Activated CD8-positive, alpha-beta T cell treated with anti-CD3 and anti-CD28 coated beads, Interleukin-2, amount 10 ng/mL, durations not matched to agents 7 days and 5 days (primary cell): ENCODE measurements at places on chromosomes 16 and 17. TPM values are rescaled to one million over a fixed set of nuclear protein-coding genes. Genes with fewer than 3 reads are reported as not detected.
A peak's percentile ranks its signal among the peaks of the same experiment; 100 is the strongest.

- DNase-seq, result peak; percentile 92
Observed at GRCh38 chr16:1929578-1930337, 11.5 kb upstream of the HS3ST6 start.

- DNase-seq, result no peak
Observed at GRCh38 chr17:78449983-78450595, 71.6 kb downstream of the PGS1 start.

- DNase-seq, result no peak
Observed at GRCh38 chr16:57590654-57591085, 37.8 kb upstream of the ADGRG1 start.

- DNase-seq, result no peak
Observed at GRCh38 chr16:65318138-65318537, 196.3 kb upstream of the CDH11 start.

- DNase-seq, result no peak
Observed at GRCh38 chr17:61522088-61522487, 68.9 kb downstream of the NACA2 start.

GRCh38 chr17:68176718-68177117 lies 71.1 kb upstream of the AMZ2 start:
- DNase-seq, result peak; percentile 22

DNA sequence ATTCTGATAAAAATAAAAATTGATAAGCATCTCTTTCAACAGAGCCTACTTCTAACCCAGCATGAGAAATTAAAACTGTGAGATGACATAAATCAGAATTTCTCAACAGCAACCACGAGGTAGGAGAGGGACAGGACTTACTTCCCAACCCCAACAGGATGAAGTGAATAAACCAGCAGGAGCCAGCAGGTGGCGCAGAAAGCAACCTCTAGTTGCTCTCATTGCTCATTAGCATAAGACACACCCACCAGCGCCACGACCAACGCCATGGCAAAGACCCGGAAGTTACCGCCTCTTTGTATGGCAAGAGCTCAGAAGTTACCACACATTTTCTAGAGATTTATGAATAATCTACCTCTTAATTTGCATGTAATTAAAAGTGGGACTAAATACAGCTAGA lies 189.4 kb upstream of the CDH8 start:
- DNase-seq, result peak; percentile 36

DNA sequence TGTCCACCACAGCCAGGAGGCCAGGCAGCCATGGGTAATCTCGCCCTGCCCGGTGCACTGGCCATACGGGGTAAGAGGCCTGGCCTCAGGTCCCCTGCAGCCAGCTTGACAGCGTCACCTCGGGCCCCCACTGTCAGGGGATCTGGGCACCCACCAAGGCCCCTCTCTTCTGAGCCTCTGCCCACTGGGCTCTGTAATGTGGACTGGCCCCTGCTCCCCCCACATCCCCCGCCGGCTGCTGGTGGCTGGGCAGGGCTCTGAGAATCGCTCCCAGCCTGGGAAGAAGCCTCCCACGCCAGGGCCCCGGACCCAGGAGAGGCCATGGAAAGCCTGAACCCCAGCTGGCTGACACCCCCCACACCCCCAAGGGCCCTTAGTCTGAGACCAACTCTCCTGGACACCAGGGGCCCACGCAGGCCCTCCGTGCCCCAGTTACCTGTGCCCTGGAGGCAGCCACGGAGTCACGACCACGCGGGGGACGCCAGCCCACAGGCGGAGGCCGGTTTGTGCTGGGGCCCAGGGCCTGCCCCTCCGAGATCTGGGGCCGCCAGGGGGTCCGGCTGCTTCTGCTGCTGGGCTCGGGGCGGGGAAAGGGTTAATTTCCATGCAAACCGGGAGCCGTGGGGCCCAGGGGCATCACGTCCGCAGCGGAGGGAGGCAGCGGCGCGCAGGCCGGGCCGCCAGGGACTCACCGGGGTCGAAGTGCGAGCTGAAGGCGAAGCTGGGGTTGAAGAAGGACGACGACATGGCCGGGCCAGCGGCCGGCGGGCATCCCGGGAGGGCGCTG lies at the start of gene PVALEF:
TSS of gene PVALEF (plus strand) at position 262 of the 787 bp plus-strand sequence. CDS start 15,720 bp downstream, outside the sequence.
- DNase-seq, result no peak

DNA sequence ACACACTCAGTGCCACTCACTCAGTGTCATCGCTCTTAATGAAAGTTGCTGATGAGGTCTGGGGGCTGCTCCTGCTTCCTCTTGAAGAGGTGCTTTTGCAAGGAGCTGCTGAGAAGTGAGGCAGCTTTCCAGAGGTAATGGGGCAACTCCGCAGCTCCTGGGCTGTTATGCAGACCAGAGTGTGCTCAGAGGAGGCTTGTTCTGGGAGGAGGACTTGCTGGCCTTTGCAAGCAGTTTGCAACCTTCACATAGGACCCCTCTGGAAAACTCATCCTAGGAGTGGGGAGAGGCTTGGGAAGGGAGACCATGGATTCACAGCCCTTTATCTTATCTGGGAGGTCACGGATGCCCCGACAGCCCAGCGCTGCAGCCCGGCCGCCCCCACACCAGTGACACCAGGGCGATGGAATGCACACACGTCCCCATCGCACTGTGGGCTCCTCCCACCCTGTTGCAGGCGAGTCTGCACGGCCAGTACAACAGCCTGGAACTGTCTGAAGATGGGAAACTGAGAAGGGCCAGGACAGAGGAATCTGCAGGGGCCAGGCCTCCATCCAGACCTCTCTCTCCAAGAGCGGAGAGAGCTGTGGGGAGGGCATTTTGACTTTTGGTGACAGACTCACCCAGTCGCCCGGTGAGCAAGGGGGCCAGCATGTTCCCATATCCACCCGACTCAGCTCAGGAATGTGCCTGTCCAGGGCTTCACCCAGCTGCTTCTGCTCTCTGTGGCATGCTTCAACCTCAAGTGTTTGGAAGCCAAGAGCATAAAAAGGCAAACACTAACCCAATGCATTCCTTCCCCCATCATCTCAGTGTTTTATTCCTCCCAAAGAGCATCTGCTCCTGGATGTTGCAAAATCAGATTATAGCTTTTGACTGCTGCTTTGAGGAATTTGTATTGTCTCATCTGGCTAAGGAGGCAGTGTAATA lies 78.6 kb upstream of the ZNF469 start:
- DNase-seq, result no peak

GRCh38 chr17:6502871-6503509 lies 53.4 kb downstream of the PITPNM3 start:
- DNase-seq, result no peak

GRCh38 chr16:85142771-85143211 lies 30.5 kb upstream of the CIBAR2 start:
- DNase-seq, result no peak

GRCh38 chr17:66416207-66416940 lies 114.0 kb downstream of the PRKCA start:
- no peak for DNase-seq

- no peak for DNase-seq
Observed at GRCh38 chr16:15770107-15770506, 86.7 kb downstream of the MYH11 start.

- no peak for DNase-seq
Observed at GRCh38 chr17:7781429-7781828, 52.6 kb upstream of the KDM6B start.

GRCh38 chr17:82959990-82960418 lies 119.4 kb upstream of the METRNL start:
- no peak for DNase-seq

DNA sequence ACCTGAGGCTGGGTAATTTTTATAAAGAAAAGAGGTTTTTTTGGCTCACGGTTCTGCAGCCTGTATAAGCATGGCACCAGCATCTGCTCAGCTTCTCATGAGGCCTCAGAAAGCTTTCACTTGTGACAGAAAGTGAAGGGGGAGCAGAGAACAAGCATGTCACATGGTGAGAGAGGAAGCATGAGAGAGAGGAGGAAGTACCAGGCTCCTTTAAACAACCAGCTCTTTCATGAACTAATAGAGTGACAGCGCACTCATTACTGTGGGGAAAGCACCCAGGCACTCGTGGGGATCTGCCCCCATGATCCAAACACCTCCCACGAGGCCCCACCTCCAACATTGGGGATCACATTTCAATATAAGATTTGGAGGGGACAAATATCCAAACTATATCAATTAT lies 86.8 kb downstream of the USP32 start:
- peak; percentile 40 for DNase-seq

GRCh38 chr16:56192986-56193945 lies 2.0 kb downstream of the GNAO1 start:
- no peak for DNase-seq

- DNase-seq, result no peak
Observed at GRCh38 chr17:36880268-36880905, 56.9 kb upstream of the LHX1 start.

DNA sequence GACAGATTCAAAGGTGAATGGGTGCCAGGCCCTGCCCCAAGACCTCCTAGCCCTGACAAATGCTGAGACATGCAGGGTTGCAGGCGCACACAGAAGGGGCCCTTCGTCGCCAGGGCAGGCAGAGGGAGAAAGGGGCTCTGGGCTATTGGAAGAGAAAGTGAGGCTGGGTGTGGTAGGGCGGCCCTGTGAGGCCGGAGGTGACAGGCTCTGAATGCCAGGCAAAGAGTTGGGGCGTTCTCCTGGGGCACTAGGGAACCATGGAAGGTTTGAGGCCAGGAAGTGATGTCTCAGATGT lies 26.4 kb upstream of the NXPH3 start:
- no peak for DNase-seq

DNA sequence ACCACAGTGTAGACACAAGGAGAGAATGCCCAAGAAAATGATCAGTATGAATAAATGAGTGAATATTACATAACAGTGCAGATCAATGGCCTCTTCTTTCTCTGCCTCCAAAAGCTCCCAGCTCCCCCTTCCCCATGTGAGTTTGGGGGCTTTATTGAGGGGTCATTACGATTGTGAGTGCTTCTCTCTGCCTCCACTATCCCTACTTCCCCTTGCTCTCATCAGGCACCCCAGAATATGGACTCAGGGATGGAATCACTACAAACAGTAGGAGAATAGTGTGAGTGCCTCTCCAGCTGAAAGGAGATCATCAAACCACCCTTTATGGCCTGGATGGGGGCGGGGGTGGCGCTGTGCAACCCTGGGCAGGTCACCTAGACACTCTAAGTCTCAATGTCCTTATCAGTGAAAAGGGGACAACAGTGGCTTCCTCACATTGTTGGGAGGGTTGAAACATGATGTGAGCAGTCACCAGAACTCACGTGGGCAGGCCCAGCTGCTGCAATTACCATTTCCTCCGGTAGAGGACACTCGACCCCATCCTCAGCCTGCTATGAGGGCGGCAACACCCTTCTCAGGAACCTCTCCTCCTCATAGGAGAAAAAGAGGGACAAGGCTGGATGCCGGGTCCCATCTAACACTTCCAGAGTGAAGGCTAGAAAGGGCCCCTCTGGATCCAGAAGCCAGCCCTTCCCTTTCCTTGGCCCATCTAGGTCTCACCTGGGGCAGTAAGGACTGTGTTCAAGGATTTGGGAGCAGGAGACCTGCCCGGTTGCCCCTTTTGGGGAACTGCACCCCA lies 2.1 kb upstream of the EPOP start:
- DNase-seq, result peak; percentile 88

- DNase-seq, result no peak
Observed at GRCh38 chr16:27181019-27181790, 22.1 kb upstream of the KDM8 start.

The PLLP gene
- total RNA-seq, result 0.37 TPM

The PKMYT1 gene
- total RNA-seq, result 144 TPM

The LITAF gene
- total RNA-seq, result 80.5 TPM

The ULK2 gene
- 9.5 TPM for total RNA-seq

The KCNJ12 gene
- not detected for total RNA-seq

The CASKIN1 gene
- 0.05 TPM for total RNA-seq

The CCDC47 gene
- total RNA-seq, result 59.4 TPM

The FBXL20 gene
- total RNA-seq, result 11.2 TPM
